ENCODE measurements at places on chromosomes 12 and 14.

- no peak for DNase-seq
Observed at GRCh38 chr14:105767315-105767714, 240.9 kb downstream of the TMEM121 start.

DNA sequence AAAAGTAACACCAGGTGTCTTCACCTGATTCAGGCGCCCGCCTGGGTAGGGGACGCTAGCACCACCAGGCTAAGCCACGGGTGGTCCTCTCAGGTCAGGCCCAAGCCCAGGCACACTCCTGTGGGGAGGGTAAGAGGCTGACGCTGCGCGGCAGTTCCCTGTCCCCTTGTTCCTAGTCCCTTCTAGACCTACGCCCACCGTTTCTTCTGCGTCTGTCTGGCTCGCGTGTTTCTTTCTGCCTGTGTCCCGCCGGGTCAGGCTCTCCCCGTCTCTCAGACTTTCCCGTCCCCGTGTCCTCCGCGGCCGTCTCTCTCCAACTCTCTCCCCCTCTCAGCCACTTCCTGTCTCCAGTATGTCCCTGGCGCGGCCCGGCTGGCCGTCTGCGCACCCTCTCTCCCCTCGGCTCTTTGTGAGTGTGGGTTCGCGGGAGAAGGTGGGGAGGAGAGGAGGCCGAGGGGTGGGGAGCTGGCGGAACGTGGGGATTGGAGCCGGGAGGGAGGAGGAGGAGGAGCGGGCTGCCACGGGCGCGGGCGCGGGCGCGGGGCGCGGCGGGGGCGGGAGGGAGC is 3.1 kb upstream of the TNS2 start:
- DNase-seq = no peak

GRCh38 chr14:22122829-22123560 is 449.4 kb upstream of the OR4E1 start:
- no peak for DNase-seq

GRCh38 chr12:117792471-117792870 is 176.3 kb downstream of the KSR2 start:
- no peak for DNase-seq

All from cerebellar nuclear complex (tissue), 1 donor.